ENCODE measurements at places on chromosomes 3 and 15.

DNA sequence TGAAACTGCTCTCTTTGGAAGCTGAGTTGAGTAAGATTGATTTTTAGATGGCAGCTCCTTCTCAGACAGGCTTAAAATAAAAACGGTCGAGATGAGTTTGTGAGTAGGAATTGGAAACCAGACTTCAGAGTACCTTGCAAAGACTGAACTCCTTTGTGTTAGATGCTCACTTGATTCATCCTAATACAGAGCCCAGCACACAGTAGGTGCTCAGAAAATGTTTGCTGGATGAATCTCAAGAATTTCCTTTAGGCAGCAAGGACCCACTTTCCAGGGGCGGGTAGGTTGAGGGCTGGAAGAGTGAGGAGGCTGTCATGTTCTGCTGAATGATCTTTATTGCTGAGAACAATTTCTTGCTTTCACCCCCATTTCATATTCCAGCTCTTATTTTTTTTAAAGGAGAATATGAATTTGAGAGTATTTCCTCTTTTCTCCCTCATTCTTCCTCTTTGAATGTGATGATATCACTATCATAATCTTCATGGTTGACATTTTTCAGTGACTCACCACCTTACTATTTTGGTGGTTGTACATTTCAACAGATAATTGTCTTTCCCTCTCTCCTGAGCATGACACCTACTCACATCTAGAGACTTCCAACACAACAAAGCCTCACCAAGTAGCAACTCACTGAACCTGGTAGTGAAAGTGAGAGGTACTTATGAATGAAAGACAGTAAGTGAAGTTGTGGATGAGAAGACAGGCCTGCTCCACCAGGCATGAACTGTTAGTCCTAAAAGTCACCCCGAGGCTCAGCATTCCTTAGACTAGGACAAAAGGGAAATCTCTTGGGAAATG is 113.3 kb downstream of the PDCD6IP start:
- DNase-seq, result no peak

GRCh38 chr3:183261151-183261724 is 8.2 kb downstream of the B3GNT5 start:
- no peak for DNase-seq

DNA sequence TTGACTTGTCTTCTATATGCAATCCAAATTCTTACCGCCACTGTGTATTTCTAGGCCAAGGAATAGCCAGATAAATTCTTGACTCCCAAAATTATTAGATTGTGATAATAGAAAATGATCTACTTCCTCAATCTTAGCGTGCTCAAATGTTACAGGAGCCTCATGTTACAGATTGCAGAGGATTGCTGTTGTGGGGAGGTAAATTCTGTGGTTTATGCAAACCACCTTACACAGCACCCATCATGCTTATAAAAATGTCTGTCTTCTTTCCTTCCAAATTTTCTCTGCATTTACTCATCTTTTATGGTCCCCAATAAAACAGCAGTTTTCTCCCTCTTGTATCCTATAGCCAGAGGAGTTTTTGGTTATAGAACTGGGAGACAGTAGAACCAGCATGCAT is 420.2 kb upstream of the ROBO1 start:
- DNase-seq, result no peak

- no peak for DNase-seq
Measured at GRCh38 chr3:133573629-133574194, at the start of gene CDV3. CDV3 (plus strand) TSS chr3:133573686; CDS start chr3:133574045, 359 bp downstream.

DNA sequence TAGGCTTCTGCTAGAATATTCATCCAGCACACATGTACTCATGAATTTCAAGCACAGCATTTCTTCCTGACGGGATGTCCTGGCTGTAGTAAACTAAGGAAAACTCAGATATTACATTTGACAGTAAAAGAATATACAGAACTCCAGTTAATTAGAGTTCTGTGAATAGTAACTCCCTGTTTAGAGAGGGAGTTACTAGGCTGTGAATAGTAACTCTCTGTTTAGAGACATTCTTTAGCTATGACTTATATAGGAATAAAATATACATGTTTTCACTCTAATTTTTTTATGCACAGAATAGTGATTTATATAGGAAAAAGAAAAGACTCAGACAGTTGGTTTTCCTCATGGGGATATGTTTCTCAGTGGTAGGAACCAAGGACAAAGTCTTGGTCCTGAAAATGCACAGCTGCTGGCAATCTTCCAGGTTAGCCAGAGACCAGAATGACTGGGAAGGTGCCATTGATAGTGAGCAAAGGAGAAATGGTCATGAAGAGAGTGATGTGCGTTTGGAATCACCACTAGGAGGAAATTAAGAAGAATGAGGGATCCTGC is 480.7 kb upstream of the THBS1 start:
- no peak for DNase-seq

DNA sequence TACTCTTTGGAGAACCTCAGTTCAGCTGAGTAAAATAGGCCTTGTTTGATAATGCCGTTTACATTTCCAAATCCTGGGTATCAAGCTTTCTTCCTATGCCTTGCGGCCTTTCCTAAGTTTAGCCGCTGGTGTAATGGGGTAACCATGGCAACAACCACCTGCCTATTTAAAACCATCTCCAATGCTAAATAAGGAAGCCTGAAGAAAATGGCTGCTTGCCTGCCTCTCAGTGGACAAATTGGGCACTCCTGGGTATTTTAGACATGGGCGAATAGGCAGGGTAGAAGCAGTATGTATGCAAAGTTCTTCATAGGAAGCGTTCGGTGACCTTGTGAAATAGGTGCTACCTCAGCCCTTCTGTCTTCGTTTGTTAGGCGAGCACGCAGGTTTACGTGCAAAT is 122.7 kb downstream of the DGKG start:
- DNase-seq, result peak; percentile 97

GRCh38 chr3:11734-12133 is 184.8 kb upstream of the CHL1 start:
- DNase-seq, result no peak

GRCh38 chr15:93027413-93027812 is 61.6 kb downstream of the RGMA start:
- DNase-seq, result peak; percentile 61

GRCh38 chr3:98541695-98542094 is 9.9 kb downstream of the GPR15 start:
- DNase-seq, result no peak

GRCh38 chr15:100124936-100125335 is 216.8 kb downstream of the ADAMTS17 start:
- peak; percentile 42 for DNase-seq

DNA sequence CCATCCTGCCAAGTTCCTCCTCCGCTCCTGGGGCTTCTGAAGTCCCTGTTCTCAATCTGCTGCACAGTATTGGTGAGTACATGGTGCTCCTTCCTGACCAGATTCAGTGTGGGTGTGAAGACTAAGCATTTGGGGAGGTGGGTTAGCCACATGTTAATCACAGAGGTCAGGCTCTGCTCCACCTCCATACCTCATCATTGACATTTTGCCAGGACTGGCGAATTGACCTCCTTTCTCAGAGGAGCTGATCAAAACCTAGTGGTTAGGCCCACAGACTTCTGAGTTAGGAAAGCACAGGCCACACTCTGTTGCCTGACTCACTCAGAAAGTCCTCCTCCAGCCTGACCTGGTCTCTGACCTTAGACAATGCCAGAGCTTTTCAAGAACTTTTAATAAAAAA is 8.4 kb upstream of the RPS17 start:
- DNase-seq, result no peak

- no peak for DNase-seq
Measured at GRCh38 chr15:96121086-96121920, 209.2 kb upstream of the NR2F2 start.

- no peak for DNase-seq
Measured at GRCh38 chr15:70275461-70276138, 177.9 kb upstream of the TLE3 start.

DNA sequence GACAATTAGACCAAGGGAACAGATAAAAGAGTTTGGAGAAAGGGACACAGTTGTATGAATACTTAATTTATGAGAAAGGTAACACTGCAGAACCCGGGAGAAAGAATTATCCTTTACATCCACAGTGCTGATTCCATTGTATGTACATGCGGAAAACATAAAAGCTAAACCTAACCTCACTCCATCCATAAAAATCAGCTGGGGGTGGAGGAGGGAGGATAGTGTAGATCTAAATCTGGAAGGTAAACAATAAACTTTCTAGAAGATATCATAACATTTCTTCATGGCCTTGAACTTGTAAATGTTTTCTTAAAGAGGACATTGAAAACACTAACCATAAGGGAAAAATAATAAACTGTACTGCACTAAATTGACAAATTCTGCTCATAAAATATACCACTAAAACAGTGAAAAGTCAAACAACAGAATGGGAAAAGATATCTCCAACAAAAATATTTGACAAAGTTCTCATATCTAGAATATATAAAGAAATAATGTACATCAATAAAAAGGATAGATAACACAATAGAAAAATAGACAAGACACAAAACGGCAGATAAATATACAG is 220.5 kb downstream of the DPH6 start:
- no peak for DNase-seq

GRCh38 chr15:41734079-41734478 is 40.2 kb upstream of the MAPKBP1 start:
- DNase-seq, result no peak

- no peak for DNase-seq
Measured at GRCh38 chr15:56293495-56294292, 50.0 kb upstream of the RFX7 start.

DNA sequence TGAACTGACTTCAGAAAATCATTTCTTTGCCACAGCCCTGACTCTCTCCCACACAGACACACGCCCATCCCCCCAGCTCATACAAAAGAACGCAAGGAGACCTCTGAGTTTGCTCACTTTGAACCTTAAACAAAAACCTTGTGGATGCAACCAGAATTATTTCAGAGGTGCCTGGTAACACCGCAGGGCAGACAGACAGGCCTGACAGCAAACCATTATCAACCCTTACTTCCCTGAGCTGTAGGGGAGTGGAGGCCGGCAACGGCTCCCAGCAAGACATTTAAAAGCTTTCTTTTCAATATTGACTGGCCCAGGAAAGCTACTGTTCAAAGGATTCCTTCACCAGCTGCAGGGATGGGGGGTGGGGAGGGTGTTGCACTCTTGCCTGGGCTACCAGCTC is 2.0 kb upstream of the EFCC1 start:
- DNase-seq, result no peak

- DNase-seq, result no peak
Measured at GRCh38 chr3:112857526-112857925, 10.9 kb upstream of the CD200R1L start.

- no peak for DNase-seq
Measured at GRCh38 chr3:197736010-197736490, 654 bp downstream of the RUBCN start.

- DNase-seq, result no peak
Measured at GRCh38 chr15:91331581-91331980, 231.5 kb downstream of the SV2B start.

GRCh38 chr3:59245859-59246501 is 196.2 kb upstream of the CFAP20DC start:
- DNase-seq, result no peak

GRCh38 chr3:111851511-111851954 is 7.5 kb upstream of the PHLDB2 start:
- no peak for DNase-seq

DNA sequence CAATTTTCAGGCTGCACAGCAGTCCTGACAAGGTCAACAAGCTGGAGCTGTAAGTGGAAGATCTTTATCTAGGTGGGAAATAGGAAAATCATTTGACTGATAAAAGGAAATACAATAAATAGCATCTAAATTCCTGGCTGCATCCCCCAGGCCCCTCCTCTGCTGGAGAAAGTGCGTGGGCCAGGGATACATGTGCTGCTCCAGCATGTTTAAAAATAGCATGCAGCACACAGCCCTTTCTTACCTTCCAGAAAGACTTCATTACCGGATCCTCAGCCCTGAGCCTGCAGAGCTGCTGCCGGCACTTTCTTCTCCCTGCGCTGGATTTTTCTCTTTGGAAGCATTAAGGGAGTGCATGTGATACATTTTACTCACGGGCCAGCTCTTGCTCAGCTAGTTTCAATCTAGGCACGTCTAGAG is 77.3 kb downstream of the HMG20A start:
- DNase-seq, result no peak
